ENCODE measurements at places on chromosomes 6 and 20.

DNA sequence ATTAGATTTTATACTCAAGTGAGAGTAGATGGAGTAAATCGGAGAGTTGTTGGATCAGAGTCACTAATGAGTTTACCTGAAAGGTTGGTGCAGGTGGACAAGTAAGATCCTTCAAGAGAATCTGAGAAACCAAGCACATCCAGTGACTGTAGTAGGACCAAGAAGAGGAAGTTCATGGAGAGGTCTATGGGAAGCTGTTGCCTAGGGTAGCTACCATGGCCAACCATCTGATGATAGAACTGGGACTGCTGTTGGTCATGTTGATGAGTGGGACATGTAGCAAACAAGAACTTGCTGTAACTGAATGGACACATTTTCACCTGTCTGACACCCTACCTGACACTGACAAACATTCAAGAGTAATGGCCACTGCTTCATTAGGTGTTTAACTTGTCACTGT lies 11.3 kb upstream of the ADGB start:
- DNase-seq, result no peak

- no peak for DNase-seq
Observed at GRCh38 chr20:6017467-6017866, 36.4 kb downstream of the LRRN4 start.

GRCh38 chr20:62929051-62929538 lies 2.8 kb upstream of the DIDO1 start:
- no peak for DNase-seq

GRCh38 chr6:55713436-55713835 lies 134.4 kb upstream of the HMGCLL1 start:
- no peak for DNase-seq

- no peak for DNase-seq
Observed at GRCh38 chr6:40543146-40543545, 44.0 kb downstream of the LRFN2 start.

DNA sequence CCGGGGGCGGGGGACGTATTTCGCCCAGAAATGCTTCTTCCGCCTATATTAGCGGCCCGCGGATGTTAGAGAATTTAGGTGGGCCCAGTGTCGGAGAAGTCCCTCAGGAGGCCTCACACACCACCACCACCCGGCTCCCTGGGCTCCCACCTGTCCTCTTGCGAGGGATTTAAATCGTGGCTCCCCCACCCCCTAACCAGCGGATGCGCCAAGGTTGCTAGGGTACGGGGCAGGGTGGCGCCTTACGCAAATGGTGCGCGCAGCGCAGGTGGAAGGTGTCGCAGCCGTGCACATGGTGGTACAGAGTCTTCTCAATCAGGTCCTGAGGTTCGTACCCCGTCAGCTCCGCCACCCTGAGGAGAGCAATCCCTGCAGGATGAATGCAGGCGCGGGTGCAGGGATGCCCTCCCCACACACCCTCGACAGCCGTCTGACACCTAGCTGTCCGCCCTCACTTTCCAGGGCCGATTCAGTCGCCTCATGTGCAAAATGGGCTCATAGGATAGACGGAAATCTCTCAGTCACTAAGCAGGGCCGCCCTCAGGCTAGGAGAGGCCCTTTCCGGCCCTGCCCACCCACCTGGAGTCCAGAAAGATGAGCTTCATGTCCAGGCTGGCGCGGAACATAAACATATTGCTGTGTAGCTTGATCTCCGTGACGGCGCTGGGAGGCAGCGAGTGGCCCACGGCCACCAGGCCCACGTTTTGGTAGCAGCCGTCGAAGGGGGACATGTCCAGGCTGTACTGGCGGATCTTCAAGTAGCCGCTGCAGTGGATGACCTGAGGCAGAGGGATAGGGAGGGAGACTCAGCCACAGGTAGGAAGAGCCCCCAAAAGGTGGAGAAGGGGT lies 16.6 kb downstream of the SIM1 start:
- no peak for DNase-seq

GRCh38 chr6:157533048-157533871 lies 152.3 kb downstream of the ZDHHC14 start:
- no peak for DNase-seq

GRCh38 chr6:144681334-144681733 lies 396.2 kb downstream of the UTRN start:
- DNase-seq, result no peak

- DNase-seq, result no peak
Observed at GRCh38 chr6:25312034-25312620, 33.0 kb downstream of the CARMIL1 start.

- DNase-seq, result no peak
Observed at GRCh38 chr6:44264154-44265006, 971 bp downstream of the NFKBIE start.

- DNase-seq, result no peak
Observed at GRCh38 chr20:16975682-16976081, 227.5 kb downstream of the OTOR start.

DNA sequence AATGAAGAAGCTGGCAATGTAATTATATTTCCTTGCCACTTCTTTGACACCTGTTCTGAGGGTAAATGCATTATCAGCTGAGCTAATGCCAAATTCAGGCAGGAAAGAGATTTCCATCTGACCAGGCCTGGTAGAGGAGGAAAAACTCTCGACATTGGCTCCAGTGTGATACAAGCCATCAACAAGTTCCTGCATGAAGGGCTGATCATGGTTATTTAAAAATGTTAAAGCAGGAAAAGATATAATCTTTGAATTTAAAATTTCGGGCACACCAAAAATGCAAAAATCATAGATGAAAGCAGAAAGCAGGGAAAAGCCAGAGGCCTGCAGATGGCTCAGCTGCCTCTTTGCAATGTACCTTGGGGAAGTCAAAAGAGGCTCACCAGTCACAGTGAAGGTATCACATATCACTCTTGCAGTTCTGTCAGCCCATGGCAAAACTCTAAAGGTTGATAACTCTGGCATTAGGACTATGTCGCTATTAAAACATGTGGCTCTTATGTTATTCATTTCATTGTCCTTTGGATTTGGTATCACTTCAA lies 39.1 kb downstream of the LGSN start:
- no peak for DNase-seq

DNA sequence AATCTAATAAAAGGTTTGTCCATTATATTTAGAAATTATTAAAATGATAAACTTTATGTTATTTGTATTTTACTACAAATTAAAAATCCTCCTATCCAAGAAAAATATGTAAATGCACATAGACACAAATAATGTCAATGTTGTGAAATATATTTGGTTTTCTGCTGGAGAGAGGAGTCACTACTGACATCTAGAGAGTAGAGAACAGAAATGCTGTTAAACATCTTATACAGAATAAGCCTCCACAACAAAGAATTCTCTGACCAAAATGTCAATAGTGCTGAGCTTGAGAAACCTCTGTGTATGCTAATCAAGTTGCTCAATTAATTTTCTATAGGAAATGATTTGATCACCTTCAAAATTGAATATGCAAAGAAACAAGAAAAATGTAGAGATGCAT lies 12.4 kb downstream of the HTR1B start:
- DNase-seq, result no peak

DNA sequence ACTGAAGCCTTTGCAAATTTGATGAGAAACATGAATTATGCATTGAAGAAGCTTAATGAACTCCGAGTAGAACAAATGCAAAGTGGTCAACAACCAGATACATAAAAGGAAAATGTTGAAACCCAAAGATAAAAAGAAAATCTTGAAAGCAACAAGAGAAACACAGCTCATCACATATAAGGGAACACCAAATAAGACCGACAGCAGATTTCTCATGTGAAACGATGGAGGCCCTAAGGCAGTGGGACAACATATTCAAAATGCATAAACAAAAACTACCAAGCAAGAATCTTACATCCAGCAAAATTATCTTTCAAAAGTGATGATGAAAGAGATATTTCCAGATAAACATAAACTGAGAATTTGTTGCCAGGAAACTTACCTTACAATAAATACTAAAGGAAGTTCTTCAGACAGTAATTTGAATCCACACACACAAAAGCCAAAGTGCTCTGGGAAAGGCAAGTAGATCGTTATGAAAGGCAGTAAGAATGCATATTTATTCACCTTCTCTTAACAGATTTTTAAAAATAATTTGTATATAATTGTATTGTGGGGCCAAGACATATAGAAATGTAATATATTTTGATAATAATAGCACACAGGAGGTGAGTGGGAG lies 22.5 kb downstream of the SLC52A3 start:
- no peak for DNase-seq

- no peak for DNase-seq
Observed at GRCh38 chr20:14295238-14295637, 42.2 kb downstream of the FLRT3 start.

DNA sequence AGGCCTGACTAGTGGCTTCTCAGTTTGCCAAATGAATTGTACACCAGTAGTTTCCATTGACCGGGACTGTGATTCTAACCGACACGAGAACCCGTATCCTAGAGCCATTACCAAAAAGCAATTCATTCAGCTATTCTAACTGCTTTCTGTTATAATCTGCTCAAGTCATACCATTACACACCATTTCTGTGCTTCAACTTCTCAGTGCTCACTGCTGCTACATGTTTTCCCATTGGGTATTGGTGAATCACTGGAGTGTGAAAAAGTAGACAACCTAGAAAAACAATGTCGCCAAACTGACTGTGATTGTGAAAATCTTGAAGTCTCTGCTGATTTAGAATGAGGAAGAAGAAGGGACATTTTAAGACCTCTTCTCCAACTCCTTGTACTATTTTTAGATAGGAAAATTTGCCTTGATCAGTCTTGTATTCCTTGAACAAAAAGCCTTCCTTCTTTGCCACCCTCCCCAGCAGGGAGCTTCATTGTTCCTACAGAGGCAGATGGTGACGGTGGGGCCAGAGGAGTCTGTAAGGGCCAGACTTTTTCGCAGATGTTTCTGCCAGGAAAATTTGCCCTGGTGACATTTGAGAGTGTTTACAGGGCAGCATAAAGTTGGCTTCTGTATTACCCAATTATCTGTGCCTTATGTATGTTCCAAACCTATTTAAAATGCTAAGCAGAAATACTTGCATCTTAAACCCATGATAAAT lies 31.7 kb upstream of the MAP3K4 start:
- DNase-seq, result no peak

DNA sequence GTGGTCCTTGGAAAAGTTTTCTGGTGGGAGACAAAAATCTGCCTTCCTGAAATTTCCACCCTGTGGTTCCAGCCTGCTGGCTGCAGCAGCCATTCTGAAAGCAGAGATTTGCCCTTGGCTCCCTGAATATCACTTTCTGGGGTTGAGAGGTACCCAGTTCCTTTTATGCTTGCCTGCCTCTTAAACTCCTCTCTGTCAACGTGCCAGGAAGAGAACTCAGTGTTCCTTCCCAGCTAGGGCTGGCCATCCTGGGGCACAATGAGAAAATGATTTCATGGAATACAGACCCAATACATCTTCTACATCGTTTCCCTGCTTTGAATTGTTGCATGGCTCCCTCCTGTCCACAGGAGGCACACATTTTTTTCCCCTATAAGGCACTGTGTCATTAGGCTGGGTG lies 1.6 kb upstream of the DSN1 start:
- no peak for DNase-seq

DNA sequence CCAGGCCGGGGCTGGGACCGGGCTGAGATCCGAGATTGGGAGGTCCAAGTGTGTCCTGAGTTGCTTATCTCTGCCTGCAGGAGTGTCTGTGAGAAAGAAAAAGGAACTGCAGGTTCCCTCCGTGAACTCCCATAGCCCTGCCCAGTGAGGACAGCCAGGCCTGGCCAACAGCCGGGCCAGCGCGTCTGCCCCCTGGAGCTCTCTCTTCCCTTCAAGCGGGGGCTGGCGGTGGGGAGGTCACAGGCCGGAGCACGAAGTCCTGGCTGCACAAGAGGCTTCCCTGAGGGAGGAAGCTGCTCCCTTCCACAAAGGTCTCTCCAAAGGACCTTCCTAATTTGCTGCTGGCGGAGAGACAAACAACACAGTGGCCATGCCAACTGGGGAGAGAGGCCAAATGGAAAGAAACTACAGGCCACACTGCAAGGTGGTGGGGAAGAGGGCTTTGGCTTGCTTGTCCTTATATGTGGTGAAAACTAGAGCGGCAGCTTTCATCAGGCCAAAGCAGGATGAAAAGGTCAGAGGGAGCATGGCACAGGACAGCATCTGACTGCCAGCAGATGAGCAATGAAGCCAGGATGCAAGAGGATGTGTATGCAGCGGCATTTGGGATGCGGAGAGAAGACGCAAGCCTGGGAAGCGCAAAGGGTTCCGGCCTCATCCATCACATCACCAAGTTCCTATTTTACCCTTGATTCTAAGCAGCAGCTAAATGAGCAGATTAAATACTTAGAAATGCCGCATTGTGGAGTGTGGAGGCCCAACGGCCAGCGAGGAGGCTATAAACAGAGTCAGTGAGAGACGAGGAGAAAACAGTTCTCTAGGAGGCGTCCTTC lies 260.0 kb downstream of the ERMARD start:
- DNase-seq, result no peak

- no peak for DNase-seq
Observed at GRCh38 chr6:83875843-83876242, 16.4 kb downstream of the CYB5R4 start.

DNA sequence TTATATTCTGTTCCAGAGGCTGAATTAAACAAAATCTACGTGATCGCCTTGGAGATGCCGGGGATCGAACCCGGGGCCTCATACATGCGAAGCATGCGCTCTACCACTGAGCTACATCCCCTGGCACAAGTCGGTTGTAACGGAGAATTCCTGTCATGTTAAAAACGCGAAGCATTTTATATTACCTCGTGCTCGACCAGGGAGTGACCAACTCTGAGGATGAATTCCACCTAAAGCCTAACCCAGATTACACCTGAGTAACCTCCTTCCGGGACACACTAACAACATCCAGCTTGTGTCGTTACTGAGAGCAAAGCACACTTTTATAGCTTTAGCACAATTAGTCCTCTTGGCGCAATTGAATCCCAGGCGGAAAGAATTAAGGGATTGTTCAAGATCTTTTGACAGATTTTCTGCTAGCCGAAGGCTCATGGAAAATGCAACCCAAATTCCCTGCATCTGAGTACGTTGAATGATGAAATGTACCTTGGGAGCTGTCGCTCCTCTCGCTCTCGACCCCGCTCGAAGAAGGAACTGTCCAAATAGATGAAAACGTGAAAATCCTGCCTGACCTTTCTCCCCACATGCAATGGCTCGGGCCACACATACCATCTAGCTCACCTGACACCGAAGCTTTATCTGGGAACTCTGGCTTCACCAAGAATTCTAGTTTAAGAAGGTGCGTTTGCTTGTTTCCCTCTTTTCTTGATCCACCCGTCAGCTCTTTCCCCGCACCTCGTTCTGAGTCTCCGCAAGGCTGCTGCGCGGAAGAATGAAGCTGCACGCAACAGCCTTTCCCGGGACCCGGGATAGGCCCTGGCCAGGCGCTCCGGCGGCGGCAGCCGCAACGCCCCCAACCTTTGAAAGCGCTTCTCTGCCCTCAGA lies 148.3 kb downstream of the GPX5 start:
- peak; percentile 66 for DNase-seq

DNA sequence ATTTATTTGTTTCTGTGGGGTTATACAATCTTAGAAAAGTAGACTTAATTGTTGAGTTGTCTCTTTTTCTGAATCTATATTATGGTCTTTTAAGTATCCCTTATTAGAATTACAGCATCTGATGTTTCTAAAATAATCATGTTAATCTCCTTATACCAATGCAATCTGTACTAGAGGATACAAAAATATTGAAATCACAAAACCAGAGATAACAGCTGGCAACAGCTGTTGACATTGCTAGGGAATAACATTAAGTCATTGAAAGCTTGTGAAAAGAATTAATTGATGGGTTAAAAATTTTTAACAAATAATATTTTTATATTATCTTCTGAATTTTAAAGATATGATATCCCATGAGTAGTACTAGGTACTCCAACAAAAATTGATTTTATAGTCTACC lies 162.6 kb downstream of the COL19A1 start:
- no peak for DNase-seq

All from stimulated activated CD4-positive, alpha-beta T cell treated with anti-CD3 and anti-CD28 coated beads, Interleukin-12 subunit alpha, Interleukin-12 subunit beta, amount 100 ng/mL, for 24 hours (primary cell).